ENCODE measurements at places on chromosomes 2 and 18.

DNA sequence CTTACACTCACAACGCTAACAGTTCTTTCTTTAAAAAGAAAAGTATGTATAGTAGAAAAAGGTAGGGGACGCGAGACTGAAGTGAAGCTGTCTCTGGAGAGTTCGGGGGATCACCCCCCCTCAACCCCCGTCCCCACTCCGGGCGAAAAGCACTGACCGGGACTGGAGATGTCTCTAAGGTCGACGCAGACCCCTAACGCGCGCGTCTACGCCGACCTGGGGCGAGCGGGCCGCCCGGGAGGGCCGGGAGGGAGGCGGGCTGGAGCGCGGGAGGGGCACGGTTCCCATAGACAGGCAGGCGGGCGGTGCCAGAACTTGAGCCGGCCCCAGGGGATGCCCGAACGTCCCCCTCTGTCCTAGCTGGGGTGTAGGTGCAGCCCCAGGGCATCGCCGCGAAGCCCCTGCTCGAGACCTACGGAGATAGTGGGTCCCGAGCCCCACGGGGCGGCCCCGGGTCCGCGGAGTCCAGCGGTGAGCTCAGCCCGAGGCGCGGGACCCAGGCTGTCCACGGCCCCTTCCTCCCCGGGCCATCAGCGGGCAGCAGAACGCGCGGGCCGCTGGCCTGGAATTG is 82.2 kb downstream of the CHRNA1 start:
- DNase-seq, result peak; percentile 9

- no peak for DNase-seq
These were observed 1401.2 kb upstream of the CELF4 start for GRCh38 chr18:38966841-38967240.

GRCh38 chr18:75003764-75004690 is 204.9 kb downstream of the PTGR3 start:
- no peak for DNase-seq

- no peak for DNase-seq
These were observed 3.8 kb downstream of the POMC start for GRCh38 chr2:25164561-25164960.

DNA sequence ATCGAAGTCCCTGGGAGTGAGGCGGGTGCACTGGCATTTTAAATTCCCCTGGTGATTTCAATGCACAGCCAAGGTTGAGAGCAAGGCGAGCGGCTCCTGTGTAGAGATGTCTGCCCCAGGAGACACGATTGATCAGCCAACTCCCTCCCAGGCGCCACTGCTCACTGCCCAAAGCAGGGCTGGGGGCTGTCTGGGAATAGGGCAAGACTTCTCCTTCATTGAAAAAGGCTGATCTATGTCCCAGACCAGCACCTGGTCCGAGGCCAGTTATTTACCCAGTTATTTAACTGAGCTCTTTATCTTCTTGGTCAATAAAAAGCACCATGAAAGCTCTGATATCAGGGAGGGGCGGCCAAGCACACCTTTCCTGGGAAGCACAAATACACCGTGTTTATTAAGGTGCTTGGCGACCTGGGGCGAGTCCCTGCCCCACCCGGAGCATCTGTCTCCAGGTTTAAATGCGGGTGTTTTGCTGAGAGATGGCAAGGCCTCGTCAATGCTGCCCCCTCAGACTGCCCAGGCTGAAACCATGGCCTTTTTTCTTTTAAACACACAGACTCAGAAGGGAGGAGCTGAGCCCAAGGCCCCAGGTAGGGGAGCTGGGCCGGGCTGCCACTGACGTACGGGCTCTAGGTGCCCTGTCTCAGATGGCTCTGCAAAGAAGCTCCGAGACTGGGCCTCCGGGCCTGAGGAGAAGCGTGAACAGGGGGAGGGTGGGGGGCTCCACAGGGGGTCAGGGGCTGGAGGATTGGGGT is 73.9 kb upstream of the HPCAL1 start:
- DNase-seq, result no peak

DNA sequence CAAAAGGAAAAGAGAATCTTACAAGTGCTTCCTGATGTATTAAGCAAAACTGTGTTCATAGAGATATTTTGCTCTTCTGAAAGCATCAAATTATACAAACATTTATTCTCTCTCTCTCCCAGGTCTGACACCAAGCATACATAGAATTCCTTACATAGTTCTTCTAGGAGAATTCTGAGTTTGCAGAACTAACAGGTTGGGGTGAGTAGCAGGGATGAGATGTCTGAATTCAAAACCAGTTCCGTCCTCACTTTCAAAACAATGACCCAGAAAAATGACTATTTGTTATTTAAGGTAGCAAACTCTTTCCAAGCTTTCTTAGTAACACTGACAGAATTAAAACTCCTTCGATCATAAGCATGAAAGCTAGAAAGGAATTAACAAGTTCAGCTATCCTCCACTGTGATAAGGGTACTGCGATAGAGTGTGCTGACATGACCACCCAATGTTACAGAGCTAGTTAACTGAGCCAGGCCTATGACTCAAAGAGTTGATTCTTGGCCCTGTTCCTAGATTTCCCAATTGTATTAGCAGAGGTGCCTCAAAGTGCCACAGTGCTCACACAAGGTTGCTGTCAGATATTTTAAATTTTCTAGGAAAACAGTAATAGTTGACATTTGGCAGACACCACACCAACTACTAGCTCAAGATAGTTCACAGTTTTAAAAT is 85.8 kb upstream of the SETBP1 start:
- DNase-seq, result no peak

DNA sequence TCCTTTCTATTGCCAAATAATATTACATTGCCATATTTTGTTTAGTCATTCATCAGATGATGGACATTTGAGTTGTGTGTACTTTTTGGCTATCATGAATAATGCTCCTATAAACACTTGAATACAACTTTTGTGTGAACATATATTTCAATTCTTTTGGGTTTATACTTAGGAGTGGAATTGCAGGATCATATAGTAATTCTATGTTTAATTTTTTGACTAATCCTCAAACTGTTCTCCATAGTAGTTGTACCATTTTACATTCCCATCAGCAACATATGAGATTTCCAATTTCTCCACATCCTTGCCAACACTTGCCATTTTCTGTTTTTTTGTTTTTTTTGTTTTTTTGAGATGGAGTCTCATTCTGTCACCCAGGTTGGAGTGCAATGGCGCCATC is 87.2 kb downstream of the B3GNT2 start:
- no peak for DNase-seq

GRCh38 chr2:74952575-74952974 is 5.9 kb upstream of the POLE4 start:
- no peak for DNase-seq

All from activated CD4-positive, CD25-positive, alpha-beta regulatory T cell (primary cell).